ENCODE measurements at places on chromosomes 3 and 15.

- DNase-seq: no peak
These were observed 901.7 kb downstream of the PLOD2 start for GRCh38 chr3:145259166-145259880.

DNA sequence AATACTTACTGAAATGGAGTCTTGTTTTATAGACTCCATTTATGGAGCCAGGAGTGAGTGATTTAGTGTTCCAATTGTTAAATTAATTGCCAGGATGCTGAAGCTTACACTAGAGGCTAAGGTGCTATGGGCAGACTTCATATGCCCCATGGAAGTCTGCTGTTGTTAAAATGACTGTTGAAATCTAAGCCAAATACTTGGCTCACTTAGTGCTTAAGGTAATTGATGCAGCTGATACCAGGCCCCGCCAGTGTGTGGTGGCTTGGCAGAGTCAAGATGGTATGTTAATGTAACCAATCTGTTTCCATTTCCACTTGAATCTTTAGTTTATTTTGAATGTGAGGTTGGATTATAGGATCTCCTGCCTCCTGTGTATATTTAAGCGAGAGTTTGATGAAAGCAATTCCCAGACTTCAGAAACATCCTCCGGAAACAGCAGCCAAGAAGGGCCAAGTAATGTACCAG lies 187.1 kb downstream of the ITPR1 start:
- DNase-seq: no peak

DNA sequence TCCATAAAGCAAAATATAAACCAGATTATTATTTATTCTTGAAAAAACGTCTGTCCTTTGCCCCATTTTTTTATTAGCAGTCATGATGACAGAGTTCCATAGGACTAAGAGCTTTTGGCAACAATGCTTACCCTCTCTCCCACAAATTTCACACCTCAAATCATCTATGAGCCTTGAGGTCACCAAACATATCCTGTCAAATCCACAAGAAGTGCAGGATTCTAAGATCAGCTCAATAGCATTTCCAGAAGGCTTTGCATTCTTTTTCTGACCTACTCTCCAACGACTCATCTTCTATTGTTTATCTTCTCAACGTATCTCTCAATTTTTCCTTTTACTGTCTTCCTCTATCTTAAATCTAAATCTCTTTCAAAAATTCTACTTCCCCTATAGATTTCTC lies 619.1 kb upstream of the BCHE start:
- DNase-seq: no peak

- no peak for DNase-seq
These were observed 56.6 kb upstream of the ADPGK start for GRCh38 chr15:72840114-72840513.

- no peak for DNase-seq
These were observed 217.4 kb downstream of the ADAMTS17 start for GRCh38 chr15:100124361-100124760.

- no peak for DNase-seq
These were observed 378.7 kb upstream of the AZI2 start for GRCh38 chr3:28727307-28727706.

DNA sequence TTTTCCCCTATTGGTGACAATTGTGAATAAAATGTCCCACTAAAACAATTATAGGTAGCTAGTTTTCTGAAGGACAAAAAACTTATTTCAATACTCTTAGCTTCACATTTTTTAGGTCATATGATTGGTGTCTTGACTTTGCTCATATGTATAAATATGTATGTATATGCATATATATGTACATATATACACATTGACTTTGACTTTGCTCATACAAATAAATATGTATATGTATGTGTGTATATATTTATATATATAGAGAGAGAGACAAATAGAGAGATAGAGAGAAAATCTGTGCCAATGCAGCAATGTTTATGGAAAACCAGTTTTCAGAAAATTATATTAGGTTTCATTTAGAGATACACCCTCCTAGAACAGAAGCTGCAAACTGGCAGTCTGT lies 5.7 kb downstream of the MDFIC2 start:
- DNase-seq: no peak

DNA sequence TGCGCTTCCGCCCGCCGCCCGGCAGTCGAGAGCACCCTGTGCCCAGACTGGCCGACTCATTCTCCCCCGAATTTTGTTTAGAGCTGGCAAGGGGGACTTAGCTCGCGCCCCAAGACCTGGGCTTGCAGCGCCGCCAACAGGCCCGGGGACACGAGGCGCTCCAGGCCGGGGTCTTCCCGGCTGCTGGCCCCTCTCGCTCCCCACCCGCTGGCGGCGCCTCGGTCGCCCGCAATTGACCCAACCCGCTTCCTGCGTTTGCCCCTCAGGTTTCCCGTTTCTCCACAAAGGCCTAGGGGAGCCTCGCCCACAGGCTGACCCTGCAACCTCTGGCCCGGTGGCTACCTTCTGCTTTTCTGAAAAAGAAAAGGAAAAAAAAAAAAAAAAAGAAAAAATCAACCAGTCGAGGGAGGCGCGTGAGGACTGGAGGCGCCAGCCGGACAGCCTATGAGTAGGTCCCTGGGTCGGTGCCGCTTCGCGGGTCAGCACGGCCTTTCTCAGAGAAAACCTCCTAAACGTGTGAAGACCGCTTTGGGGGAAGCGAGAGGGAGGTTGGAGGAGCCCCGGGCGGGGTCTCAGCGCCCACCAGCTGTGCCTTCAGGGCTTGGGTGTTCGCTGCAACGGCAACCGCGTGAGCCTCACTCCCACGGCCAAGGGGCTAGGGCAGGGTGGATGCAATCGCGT lies 7.2 kb downstream of the FOXL2 start:
- no peak for DNase-seq

- no peak for DNase-seq
These were observed 18.7 kb upstream of the HDAC11 start for GRCh38 chr3:13461169-13462124.

- no peak for DNase-seq
These were observed 454.2 kb downstream of the FGF12 start for GRCh38 chr3:192273001-192273696.

DNA sequence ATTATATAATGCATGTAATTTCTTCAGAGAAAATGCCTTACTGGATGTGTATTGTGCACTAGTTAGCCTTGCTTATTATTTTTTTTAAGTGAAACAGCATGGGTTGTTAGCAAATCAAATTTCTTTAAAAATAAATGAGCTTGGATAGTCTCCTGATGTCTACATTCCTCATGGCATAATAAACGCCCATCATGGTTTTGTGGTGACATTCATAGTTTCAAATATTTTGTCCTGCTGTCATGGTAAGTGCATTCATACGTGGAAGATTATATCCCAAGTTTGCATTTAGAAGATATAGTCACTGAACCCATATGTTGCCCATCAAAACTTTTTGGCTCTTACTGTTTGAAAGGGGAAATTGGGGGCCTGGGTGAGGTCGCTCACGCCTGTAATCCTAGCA lies 130.7 kb downstream of the ALCAM start:
- DNase-seq: no peak

DNA sequence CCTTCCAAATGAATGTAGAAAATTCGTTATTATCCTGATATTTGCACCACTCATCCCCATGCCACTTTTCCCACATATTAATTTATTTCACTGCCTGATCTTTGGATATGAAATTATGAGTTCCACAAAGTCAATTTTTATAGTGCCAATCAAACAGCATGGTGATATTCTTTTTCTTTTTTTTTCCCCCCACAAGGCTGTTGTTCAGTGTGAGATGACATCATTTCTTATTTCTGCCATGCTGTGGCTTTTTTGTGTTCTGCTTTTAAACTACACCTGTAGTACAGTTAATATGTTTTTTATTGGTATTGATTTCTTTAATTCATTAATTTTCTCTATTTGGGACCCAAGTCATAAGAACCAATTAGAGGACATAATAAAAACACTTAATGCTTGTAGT lies 14.6 kb downstream of the MYNN start:
- DNase-seq: no peak

- no peak for DNase-seq
These were observed 1.5 kb upstream of the PPP1R2 start for GRCh38 chr3:195544634-195545033.

- no peak for DNase-seq
These were observed 38.8 kb upstream of the PLXND1 start for GRCh38 chr3:129645286-129645685.

GRCh38 chr3:11587766-11588165 lies 55.9 kb downstream of the VGLL4 start:
- no peak for DNase-seq

DNA sequence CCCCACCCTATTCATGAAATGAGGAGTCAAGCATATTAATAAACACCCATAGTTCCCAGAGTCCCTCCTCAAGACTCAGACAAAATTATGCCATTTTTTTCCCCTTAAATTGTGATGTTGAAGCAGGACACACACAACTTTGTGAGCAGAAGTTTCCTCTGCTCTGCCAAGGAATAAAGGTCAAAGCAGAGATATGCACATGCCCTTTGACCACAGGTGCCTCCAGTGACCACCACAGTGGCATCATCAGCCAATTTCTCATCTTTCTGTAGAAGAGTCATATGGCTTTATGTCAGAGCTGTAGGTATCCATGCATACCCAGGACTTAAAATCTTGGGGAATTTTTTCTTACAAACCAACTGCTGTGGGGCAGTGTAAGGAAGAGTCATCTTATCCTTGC lies 304.4 kb upstream of the GADL1 start:
- DNase-seq: no peak

DNA sequence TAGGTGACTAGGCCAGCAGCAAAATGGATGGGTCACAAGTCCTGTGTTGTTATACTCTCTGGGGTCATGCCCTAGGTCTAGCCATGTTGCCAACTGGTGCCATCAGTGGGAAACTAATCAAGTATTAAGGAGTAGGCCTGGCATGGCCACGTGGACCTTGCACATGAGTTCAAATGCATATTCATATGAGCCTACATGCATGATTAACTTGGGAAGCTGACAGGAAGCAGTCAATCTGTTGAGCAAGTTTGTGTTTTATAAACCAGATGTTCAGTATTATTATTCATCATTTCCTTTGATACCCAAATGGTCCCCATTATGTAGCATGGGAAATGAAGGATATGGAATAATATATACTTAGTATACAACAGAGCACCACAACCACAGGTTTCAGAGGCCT lies 95.0 kb downstream of the LRTM1 start:
- no peak for DNase-seq

DNA sequence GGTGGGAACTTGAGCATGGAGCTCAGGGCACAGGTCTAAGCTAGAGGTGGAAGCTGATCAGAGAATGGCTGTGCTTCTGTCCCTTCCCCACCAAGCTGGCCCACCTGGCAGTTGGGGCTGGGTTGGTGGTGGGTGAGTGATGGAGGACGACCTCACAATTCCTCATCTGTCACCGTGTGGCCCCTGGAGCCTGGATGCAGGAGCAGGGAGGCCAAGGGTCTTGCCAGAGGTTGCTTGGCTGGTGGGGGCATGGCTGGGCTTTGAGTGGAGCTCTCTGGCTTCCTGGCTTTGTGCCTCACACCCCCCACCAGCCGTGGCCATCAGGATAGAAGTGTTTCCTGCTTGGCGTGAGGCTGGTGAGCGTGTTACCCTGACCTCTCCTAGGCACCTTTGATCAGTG lies 36.0 kb downstream of the FBLN2 start:
- DNase-seq: no peak

GRCh38 chr3:5791558-5791957 lies 604.1 kb downstream of the EDEM1 start:
- no peak for DNase-seq

GRCh38 chr3:67048067-67048714 lies 50.1 kb downstream of the KBTBD8 start:
- no peak for DNase-seq

DNA sequence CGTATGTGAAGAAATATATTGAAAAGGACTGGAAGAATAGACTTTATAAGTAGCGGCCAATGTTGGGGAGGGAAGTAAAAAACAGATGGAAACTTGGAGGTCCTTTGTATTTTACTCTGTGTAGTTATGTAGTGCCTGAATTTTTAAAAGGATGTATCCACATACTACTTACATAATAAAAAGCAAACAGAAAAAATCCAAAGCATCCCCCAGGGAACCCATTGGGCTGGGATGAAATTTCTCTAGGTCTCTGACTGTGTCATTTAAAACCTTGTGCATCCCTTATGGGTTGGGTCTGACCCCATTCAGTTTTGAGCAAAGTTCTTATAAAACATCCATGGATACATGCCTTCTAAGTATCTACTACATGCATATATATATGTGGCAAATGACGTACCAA lies 141.1 kb downstream of the NR1D2 start:
- no peak for DNase-seq

- DNase-seq: no peak
These were observed 3.9 kb downstream of the XXYLT1 start for GRCh38 chr3:195267096-195267495.

GRCh38 chr3:125431912-125432790 lies 57.0 kb upstream of the ZNF148 start:
- no peak for DNase-seq

DNA sequence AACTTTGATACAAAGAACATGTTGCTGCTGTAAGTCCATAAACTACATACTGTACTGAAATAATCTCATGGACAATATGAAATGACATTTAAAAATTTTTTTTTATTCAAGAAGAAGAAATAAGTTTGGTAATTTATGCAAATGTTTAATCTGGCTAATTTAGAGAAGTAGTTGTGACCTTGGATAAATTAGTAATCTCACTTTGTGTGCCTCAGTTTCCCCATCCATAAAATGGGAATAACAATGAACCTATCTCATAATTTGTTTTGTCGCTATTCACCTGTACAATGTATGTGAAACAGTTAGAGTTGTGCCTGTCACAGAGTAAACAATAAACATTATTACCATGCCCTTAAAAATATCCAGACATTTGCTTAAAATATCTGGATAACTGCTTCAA lies 15.3 kb upstream of the DPH6 start:
- DNase-seq: no peak

- DNase-seq: no peak
These were observed 50.9 kb downstream of the TMEM44 start for GRCh38 chr3:194582196-194582905.

DNA sequence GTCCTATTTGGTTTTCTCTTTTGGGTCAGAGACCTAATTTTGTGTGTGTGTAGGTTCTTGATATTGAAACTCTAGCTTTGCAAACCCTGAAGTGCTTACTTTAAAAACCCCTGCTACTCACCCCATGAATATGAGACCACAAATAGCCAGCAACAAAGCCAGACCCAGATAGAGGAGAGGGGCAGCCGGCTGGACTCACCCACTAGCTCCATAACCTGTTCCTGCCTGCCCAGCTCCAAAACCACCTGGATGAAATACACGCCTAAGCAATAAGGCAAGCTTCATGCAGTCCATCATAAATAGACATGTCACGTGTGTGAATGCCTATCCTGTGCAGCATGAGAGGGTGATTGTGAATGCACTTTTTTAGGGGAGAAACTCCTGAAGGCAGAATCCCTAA lies 3.7 kb upstream of the TXNRD3 start:
- DNase-seq: no peak

Measured in NCI-H2107 (cell line).